ENCODE measurements at places on chromosomes 2 and 18.
A peak's percentile ranks its signal among the peaks of the same experiment; 100 is the strongest.

- no peak for DNase-seq
Measured at GRCh38 chr2:146244131-146244530, 1600.7 kb upstream of the ACVR2A start.

GRCh38 chr18:37527395-37527794 is 38.2 kb downstream of the CELF4 start:
- no peak for DNase-seq

GRCh38 chr2:53476834-53477233 is 290.8 kb upstream of the CHAC2 start:
- no peak for DNase-seq

DNA sequence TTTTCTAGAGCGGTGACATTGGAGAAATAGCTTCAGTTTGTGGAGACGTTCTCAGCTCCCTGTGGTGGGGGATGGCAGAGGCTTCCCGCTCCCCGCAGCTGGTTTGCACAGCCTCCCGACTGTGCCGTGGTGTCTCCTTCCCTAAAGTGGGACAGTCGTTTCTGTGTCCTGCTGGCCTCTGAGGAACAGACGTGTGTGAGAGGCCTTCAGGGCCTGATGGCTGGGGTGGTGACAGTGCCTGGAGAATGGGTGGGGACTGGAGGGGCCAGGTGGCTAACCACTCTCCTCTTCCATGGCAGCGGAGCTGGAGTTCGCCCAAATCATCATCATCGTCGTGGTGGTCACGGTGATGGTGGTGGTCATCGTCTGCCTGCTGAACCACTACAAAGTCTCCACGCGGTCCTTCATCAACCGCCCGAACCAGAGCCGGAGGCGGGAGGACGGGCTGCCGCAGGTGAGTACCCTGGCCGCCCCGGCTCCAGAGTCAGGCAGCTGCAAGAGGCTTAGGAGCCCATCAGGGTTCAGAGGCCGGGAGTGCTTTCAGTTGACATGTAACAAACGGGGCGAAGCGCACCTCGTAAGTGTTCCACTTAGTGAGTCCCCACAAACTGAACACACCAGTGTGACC is 105.4 kb downstream of the FAM210A start:
- no peak for DNase-seq

- DNase-seq: no peak
Measured at GRCh38 chr18:76205906-76206305, 289.1 kb downstream of the ZNF516 start.

DNA sequence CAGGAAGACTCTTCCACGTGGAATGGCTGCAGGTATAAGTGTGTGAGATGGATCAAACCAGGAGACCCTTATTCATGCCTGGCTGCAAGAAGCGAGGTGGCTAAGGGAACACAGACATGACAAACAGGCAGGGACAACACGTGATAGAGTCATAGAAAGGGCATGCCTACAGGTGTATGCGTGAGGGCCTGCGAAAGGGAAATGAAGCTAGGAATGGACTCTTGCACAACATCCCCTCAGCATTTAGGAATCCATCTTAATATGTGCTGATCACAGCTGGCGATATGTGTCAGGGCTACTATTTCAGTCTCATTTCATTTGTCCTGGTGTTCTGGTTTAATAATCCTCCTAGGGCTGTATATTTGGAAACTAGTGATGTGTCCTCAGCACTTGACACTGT is 291.2 kb downstream of the MYT1L start:
- DNase-seq: no peak

DNA sequence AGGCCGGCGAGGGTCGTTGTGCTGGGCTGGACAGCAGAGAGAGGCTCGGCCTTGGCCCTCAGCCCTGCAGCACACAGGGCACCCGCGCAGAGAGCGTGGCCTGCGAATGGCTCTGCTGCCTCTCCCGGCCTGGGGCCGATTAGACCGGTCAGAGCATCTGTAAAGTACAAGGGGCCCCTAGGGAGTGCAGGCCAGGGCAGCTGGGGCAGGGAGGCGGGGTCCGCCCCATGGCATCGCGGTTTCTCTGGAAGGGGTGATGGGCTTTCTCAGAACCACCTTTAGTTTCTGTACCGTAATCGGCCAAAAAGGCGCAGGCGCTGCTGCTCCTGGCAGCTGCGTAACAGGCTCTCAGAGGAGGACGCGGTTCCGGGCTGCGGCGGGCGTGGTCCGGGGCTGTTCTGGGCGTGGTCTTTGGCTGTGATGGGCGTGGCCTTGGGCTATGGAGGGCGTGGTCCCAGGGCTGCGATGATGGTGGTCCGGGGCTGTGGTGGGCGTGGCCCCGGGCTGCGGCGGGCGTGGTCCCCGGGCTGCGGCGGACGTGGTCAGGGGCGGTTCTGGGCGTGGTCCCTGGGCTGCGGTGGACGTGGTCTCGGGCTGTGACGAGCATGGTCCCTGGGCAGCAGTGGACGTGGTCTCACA is 1.5 kb upstream of the GPR148 start:
- peak; percentile 78 for DNase-seq

DNA sequence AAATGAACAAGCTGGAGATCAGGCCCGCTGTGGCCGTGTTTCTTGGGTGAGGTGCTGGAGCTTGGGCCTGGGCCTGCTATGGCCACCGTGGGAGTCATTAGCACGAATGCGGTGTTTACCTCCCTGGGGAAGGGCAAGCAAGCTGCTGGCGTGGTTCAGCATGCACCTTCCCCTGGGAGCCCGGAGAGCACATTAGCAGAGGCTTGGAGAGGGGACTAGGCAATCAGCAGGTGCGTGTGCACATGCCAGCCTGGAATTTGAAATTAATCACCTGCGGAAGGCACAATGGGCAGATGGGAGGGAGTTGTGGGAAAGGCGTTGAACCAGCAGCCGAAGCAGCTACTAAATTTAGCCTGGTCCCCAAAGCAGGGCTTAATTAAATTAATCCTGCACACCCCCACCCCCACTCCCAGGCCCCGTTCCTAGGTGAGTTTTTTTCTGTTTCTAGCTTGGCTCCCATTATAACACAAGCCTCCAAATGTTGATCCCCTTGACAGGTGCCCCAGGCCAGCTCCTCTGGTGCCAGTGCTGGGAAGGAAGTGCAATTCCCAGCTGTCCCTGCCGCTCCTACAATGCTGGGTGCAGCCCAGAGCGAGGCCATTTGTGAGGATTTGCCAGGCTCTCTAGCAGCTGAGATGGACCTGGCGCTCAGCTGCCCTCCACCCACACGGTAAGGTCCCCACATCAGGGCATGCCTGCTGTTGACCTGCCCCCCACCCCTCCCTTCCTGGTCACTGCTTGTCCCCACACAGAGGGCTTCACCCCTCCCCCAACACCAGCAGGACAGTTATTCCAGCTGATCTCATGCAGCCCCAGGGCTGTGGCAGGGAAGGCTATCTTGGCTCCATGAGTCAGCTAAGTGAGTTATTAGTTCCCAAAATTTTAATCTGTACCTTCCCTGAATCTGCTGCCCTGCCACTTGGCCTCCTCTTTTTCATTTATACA is 115.0 kb downstream of the ZBTB7C start:
- no peak for DNase-seq

DNA sequence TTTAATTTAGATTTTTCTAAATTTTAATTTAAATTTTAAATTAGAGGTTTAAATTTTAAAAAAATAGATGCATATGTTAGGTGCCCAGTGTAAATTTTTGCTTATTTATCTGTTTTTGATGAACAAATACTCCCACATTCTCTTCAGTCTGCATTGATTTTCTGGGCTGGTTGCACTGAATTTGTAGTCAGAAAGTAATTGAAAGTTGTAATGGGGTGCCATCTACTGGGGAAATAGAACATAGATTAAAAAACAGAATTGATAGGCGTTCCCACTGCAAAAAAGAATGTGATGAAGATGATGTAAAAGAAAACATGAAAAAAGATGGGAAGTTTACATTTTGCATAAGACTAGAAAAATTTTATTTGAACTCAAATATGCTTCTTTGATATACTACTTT is 51.7 kb upstream of the CCDC85A start:
- no peak for DNase-seq

GRCh38 chr18:37385846-37386778 is 179.5 kb downstream of the CELF4 start:
- no peak for DNase-seq

DNA sequence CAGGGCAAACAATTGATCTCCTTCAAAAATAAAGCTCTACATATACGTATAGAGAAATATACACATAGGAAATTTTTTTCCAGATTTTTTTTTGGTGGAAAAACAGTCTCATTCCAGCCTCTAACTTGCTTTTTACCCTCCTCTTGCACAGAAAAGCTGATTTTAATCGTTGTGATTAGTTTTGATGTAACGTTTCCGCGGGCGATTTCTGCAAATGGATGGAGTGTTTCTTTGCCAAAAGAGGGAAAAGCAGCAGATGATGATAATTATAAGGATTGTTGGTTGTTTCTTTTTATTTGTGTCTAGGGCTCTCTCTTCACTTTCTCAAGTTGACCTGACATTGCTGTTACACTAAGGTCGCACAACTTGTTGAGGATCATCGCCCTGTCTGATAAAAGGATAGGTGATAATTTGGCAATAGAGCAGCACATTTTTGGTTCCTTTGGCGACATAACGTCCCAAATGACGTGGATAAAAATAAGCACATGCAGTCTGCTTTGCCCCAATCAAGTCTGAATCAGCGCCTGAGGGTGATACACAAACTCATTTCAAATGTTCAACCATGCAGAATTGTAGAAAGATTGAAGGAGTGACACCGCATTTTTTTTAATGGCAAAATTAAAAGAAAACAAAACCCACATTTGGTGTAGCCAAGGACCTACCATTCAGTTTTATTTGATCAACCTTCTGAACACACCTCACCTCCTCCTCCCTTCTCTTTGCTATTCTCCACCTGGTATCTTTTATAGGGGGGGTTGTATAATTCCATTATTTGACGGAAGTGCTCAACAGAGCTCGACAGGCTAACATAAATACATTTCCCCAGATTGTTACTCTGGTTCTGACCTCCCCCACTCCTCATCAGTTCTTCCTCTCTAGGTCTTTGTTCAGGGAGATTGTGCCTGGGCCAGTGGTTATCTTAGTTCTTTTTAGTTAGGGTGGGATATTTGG is 109.6 kb upstream of the KCTD1 start:
- no peak for DNase-seq

DNA sequence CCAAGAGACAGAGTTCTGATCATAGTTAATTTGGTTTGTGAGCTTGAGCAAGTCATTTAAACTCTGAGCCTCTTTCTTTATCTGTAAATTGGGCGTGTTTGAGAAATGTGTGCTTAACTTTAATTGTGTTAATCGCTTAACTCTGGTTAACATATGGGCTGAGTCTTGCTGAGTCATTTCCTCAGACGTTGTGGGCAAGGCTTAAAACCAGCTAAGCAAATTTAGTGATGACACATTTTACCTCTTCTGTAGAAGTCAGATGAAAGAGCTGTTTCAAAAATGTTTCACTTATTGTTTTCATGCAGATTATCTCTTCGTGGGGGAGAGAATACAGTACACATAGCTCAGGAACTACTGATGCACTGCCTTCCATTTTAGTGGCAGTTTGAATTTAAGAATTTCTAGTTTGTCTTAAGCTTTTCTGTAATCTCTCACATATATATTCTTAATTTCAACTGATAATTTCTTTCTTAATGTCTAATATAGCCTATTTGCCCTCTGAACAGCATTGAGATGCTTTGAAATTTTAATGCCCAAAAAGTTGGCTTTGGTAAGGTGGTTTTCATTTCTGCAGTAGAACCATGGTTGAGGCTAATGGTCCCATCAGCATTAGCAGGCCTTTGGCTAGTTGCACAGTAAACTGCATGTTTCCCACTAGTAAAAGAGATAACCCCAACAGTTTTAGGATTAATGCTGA is 34.9 kb downstream of the RAB10 start:
- no peak for DNase-seq

GRCh38 chr2:173355866-173356508 is 1.3 kb downstream of the CDCA7 start:
- DNase-seq: peak; percentile 10

GRCh38 chr2:205835251-205835791 is 153.0 kb downstream of the NRP2 start:
- no peak for DNase-seq

- DNase-seq: no peak
Measured at GRCh38 chr18:5998166-5998881, 103.0 kb upstream of the TMEM200C start.

- no peak for DNase-seq
Measured at GRCh38 chr2:125427721-125428315, 1228.1 kb upstream of the GYPC start.

- DNase-seq: no peak
Measured at GRCh38 chr2:112787729-112788393, 3.6 kb upstream of the IL1A start.

Measured in stimulated activated CD8-positive, alpha-beta memory T cell treated with anti-CD3 and anti-CD28 coated beads, Interleukin-2, amount 100 ng/mL, for 48 hours (primary cell).